ENCODE measurements at places on chromosomes 3 and 15.
A peak's percentile ranks its signal among the peaks of the same experiment; 100 is the strongest.

GRCh38 chr3:114839476-114839875 lies 307.6 kb downstream of the ZBTB20 start:
- DNase-seq, result no peak

DNA sequence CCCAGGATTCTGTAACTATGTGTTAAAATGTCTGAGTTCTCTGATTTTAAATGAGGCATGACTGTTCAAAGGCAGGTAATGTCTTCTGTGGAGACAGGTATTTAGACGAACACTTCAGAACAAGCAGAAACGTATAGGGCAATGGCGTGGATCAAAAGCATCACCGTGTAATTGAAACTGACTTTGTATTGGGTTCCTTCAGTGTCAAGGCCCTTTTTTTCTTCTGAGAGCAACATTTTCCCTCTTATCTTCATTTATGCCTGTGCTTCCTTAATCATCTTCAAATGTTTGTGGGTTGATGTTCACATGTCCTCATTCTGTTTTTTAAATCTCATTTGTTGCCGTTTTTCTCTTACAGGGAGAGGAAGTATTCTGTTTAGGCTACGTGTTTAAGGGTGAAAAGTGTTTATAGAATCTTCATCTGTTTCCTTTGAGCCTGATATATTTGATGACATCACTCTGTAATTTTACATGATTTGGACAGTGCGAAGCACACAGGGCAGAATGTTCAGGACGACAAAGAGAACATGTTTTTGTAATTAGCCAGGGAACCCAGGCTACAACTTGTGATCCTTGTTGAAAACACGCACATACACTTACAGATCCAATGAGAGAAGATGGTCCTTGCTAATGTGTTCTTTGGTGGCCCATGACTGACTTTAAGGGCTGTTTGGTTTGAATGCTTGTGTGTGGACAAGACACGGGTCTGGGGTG lies 196.0 kb downstream of the LRTM1 start:
- no peak for DNase-seq

- DNase-seq, result no peak
These were observed 85.7 kb downstream of the C3orf70 start for GRCh38 chr3:185067173-185067572.

DNA sequence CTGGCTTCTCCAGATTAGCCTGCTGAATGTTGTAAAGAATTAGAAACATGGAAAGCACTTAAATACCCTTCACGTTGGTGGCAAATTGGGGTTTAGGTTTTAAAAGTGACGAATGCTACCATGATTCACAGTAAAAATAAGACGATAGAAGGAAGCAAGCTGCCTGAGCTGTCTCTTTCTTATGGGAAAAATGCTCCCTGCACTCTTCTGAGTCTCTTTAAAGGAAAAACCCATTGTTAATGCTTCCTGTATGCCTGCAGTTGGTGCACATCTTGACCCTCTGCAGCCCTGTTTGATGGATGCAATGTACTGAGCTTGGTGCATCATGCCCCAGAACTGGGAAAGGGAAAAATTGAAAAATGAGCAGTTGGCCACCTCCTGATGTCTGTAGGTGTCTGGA lies 258.6 kb upstream of the RASGRP1 start:
- no peak for DNase-seq

DNA sequence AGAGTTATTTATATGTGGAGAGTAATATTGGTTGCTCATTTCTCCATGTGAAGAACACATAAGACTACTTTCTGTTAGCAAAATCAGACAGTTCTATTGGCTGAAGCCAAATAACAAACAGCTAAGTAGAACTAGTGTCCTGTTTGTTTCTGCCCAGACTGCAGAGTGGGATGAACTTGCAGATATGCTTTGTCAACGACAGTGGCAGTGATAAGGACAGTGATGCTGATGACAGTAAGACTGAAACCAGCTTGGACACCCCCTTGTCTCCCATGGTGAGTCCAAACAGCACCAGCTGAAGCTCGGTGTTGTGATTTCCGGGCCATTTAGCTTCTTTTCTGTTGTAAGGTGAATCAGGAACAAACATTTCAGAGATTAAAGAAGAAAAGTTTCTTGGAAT lies 102.6 kb upstream of the IL12A start:
- no peak for DNase-seq

DNA sequence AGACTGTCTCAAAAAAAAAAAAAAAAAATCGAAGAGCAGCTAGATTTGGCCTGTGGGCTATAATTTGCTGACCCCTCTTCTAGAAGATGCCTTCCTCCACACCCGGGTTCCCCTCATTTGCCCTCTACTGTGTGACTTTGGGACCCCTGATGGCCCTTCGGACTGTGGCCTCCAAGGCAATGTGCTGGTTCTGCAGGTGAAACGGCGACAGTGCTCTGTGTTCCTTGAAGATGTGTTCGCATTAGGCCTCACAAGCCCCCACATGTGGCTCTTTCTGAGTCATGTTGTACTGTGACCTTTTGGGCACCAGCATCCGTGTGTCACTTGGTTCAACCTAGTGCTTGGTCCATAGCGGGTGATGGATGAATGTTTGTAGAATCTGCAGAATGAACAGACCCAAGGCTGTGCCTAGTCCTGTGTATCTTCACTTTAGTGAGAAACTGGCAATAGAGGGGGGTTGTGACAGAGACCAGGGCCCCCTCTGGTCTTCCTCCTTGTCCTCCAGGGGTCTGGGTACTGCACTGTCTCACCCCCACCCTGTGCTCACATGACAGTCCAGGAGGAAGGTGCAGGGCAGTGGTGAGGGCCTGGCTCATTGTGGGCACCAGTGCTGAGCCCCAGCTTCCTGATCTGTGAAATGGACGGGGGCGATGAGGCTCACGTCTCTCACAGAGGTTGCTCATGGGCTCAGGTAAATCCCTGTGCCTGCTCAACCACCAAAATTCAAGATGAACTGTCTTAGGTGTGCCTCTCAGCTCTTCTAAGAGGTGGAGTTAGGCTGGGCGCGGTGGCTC lies 22.7 kb downstream of the GOLGA6L2 start:
- no peak for DNase-seq

GRCh38 chr15:89400782-89401545 lies 66.3 kb upstream of the POLG start:
- no peak for DNase-seq

- DNase-seq, result no peak
These were observed 1.7 kb downstream of the LRRN1 start for GRCh38 chr3:3800685-3801493.

GRCh38 chr3:65614585-65614984 lies 424.1 kb downstream of the MAGI1 start:
- no peak for DNase-seq

DNA sequence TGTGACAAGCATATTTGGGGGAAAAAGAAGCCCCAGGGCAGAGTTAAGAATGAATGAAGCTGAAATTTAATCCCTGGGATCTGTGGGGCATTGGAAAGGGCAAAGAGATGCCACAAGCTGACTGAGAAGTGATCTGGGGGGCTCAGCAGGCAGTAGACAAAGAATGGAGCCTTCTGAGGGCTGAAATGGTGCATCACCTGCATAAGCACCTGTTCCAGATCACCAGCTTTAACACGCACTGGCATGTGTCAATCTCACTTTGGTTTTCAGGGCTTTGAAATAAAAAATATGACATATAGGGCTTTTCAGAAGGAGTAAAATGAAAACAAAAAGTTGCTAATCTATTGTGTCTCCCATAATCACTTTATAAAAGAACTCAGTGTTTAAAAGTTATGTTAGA lies 210.8 kb upstream of the ARHGEF26 start:
- DNase-seq, result no peak

GRCh38 chr3:174202561-174202960 lies 656.6 kb upstream of the NAALADL2 start:
- DNase-seq, result no peak

- DNase-seq, result peak; percentile 4
These were observed at the start of gene PEX5L for GRCh38 chr3:180036671-180037455. Gene PEX5L, minus strand, starts transcription at chr3:180036937. Its CDS starts 338 bp downstream, at chr3:180036599.

- DNase-seq, result no peak
These were observed 104.9 kb upstream of the TGFBR2 start for GRCh38 chr3:30501526-30501925.

GRCh38 chr3:195522254-195523023 lies 20.7 kb downstream of the PPP1R2 start:
- no peak for DNase-seq

- no peak for DNase-seq
These were observed 15.0 kb downstream of the SEMA7A start for GRCh38 chr15:74418575-74419338.

DNA sequence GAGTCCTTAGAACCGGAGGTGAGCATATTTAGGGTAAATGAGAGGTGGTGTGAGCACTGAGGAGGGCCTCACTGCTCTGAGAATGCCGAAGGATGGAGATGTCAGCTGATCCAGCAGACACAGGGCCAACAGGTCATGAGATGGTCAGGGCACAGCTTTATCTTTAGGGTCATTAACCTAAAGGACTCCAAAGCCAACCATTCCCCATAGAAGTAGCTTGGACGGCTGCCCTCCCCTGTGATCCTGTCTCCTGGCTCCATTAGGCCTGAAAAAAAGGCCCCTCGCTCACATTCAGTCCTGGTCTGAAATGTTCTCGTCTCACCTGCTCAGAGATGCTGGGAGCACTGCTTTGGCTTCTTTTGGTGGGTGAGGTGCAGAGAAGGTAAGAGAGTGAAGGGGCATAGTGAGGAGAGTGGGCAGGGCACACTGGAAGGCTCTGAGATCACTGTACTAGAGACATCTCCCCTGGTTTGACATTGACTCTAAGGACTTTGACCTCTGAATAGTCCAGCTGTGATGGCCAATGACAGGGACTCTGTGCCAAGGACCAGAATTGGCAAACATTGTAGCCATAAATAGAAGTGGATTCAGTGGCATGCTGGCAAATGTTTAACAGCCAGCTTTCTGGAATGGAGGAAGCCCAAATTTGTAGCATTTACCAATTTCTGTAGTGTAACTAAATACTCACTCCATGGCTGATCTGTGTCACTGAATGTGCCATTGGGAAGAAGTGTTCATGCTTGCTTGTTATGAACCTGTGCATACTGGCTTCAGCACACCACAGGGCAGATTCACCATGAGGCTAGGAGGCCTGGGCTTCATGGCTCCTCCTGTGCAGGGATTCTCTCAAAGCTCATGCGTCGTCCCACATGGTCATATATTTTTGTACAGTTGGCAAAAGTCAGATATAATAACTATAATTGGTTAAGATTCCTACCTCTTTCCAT lies 76.2 kb upstream of the MRPS22 start:
- no peak for DNase-seq

- no peak for DNase-seq
These were observed 167.8 kb downstream of the FOXP1 start for GRCh38 chr3:71415681-71416122.
